ENCODE measurements at places on chromosomes 3 and 15. TPM values are rescaled to one million over a fixed set of nuclear protein-coding genes. Genes with fewer than 3 reads are reported as not detected.

The GOLGA6L4 gene
- total RNA-seq, result 2.3 TPM

DNA sequence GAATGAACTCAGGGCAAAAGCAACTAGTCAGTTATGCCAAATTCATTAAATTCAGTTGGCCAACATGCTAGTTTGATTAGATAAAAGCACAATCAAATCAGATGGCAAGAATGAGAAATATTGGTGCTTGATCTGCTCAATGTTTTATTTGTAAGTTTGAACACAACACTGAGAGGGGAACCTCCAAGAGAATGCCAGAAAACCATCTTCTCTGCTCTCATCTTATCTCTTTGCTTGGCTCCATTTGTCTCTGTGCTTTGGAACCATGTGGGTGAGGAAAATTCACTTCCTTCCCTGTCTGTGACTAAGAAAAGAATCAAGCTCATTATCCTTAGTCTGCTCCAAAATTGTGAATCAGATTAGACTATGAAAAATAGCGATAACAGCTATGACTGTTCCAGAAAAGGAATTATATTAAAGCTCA, 43.6 kb upstream of the DCBLD2 start:
- no peak for DNase-seq

DNA sequence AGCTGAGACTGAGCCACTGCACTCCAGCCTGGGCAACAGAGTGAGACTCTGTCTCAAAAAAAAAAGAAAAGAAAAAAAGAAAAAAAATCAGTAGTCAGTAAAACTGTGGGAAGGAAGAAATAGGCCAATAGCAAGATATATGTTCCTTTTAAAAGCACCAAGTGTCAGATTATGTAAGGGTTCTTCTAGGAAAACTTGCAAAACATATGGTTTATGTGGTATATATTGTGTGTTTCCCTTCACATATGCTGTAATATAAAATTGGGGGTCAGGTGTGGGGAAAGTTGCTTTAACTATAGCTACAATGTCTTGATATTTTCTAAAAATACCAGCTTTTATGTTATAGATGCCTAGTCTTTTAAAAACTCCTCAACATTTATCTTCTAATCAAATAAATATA, 64.6 kb downstream of the ESYT3 start:
- no peak for DNase-seq

DNA sequence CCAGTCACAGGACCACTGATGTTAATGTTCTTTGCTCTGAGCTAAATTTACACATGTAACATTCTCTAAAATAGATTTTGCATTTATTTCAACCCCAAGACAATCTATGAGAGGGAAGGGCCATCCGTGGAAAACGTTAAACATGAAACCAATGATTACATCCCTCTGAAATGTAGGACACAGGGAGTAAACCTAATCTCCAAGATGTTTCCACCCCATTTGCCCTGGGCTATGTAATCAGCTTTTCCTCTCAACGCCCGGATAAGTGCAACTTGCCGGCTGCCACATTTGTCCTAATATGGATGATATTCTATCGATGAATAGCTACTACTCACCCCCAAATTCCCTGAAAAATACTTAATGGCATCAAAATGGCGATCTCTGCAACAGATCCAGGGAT, 6.4 kb upstream of the FMN1 start:
- DNase-seq, result no peak

- no peak for DNase-seq
These were observed 74.5 kb downstream of the MYLK start for GRCh38 chr3:123809597-123809996.

DNA sequence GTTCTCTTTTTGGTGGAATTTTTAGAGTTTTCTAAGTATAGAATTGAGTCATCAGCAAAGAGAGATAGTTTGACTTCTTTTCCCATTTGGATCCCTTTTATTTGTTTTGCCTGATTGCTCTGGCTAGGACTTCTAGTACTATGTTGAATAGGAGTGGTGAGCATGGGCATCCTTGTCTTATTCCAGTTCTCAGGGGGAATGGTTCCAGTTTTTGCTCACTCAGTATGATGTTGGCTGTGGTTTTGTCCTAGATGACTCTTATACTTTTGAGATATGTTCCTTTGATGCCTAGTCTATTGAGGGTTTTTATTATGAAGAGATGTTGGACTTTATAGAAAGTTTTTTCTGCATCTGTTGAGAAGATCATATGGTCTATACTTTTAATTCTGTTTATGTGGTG, 72.5 kb downstream of the TNFAIP8L3 start:
- no peak for DNase-seq

Measured in Peyer's patch (tissue), 4 donors.